AG08396 (cell line): ENCODE measurements at places on chromosomes 11 and 22.

GRCh38 chr11:313787-314553, at the start of gene IFITM1:
Gene IFITM1, plus strand, starts transcription at chr11:314040. Its CDS starts 131 bp downstream, at chr11:314171.
- DNase-seq, result peak; percentile 73

DNA sequence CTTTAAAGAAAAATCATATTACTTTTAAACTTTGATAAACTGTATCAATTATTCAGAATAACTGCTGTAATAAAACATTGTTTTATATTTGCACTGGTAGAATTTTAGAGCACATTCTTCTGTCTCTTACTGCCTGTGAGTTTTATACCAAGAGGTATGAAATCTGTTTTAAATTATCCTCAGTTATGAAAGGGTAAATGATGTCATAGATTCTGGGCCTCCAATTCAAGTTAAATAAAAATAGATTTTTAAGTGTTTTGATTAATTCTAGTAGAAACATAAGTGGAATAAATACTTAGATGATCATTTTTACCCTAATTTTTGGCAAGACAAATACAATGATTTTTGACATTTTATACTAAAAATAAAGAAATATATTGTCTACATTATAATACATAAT, 93.0 kb downstream of the GUCY1A2 start:
- DNase-seq, result no peak

GRCh38 chr11:11243590-11244469, 109.2 kb downstream of the CSNK2A3 start:
- peak; percentile 35 for DNase-seq

- DNase-seq, result no peak
Measured at GRCh38 chr11:64947208-64947814, 11.6 kb upstream of the GPHA2 start.

DNA sequence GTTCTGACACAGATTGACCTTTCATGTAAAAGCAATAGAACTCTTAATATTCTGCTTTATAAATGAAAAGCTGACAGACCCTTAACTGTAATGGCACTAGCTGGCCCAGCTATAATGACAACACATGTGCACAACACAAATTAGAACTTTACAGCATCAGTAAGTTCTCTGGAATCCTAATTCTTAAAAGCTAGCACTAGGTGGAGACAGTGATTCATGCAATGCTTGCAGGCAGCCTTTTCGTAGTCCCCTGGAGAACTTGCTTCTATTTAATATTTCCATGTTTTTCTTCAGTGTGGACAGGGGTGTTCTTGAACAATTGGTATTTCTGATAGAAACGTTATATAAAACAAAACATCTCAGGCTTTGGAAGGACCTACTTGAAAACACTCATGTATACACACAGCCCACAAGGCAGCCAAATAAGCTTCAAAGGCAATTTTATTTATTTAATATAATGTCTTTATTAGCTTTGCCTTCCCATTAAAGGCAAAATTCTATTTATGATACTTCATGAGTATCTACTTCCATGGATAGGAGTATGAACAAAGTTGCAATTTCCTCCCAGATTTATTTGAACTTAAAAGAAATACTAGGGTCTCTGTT, 374.3 kb upstream of the MPPED2 start:
- no peak for DNase-seq

DNA sequence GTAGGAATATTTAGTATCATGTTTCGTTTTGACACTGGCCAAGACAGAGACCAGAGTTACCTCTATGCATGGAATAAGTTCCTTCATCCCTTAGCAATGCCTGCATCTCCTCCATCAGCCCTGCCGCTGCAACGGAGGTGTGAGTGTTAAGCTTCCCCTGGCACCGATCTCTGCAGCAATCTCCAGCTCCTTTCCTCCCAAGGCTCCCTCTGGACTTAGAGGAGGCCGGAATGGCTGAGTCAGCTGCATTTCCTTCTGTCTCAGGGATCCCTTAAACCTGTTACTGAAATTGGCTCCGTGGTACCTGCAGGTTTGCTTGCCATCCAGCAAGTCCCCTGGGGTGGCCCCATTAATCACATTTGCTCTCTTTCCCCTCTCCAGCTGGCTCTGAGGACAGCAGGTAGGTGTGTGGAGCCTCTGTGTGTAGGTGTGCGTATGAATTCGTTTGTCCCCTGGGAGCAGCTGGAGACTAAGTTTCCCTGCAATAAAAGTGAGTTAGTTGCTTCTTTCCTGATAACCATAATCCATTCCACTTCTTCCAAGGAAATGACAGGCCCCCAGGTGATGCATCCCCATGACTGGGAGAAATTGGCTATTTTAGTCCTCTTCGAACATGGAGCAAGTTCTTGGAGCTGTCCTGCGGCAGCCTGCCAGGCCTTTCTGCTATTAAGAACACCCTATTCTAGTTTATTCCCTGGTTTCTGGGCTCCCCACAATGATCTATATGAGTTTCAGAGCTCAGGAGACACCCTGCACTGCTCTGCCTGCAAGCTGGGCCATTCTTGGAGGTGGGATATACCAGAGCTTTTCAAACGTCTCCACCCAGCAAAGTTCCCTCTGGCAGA, 457.2 kb upstream of the CADM1 start:
- no peak for DNase-seq

GRCh38 chr22:24093855-24094254, 82.8 kb downstream of the CABIN1 start:
- no peak for DNase-seq
